NAMALWA (cell line): ENCODE measurements at places on chromosomes 5 and 9.

GRCh38 chr9:12776513-12777055, 1.8 kb downstream of the LURAP1L start:
- DNase-seq, result no peak

- DNase-seq, result no peak
These were observed 191.3 kb upstream of the NREP start for GRCh38 chr5:111948092-111948841.

- DNase-seq, result no peak
These were observed 31.9 kb downstream of the ANKRD33B start for GRCh38 chr5:10595672-10596309.

GRCh38 chr9:136517012-136517743, 28.7 kb downstream of the NOTCH1 start:
- no peak for DNase-seq

GRCh38 chr5:177546258-177546741, 8.1 kb downstream of the FAM193B start:
- DNase-seq, result no peak

GRCh38 chr9:78541868-78542443, 245.0 kb downstream of the PSAT1 start:
- no peak for DNase-seq

GRCh38 chr5:107153283-107153682, 517.5 kb downstream of the EFNA5 start:
- no peak for DNase-seq

GRCh38 chr5:1666221-1666620, 133.4 kb downstream of the MRPL36 start:
- no peak for DNase-seq

DNA sequence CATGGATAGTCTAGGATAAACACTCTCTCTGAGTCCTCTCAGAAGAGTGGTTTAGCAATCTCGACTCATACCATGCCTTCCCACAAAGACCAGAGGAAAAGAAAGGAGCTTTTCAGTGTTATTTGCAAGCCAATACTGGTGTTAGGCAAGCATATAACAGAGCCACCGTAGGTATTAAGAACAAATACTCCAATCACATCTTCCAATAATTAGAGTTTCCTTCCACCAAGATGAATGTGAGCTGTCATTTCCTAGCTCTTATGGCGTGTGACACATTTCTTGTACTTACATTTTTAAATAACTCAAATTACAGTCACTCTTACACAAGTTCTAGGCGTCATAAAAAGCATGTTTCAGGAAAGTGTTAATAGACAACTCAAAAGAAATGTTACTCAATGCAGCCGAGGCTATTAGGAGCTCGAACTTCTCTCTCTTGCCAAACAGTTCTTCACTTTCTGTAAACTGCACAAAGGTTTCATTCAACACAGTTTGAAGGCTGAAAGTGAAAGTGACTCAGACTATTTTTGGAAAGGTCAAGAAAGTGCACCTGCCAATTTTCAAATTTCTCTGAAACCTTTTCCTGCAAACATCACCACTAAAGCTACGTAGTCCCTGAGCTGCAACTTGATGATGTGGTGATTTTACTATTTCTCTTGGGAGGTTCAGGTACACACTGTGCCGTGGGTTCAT, 153.8 kb downstream of the AUH start:
- DNase-seq, result peak; percentile 75

- no peak for DNase-seq
These were observed 19.1 kb downstream of the TNFSF8 start for GRCh38 chr9:114911167-114911821.

- no peak for DNase-seq
These were observed 13.0 kb downstream of the SLC25A25 start for GRCh38 chr9:128081056-128081455.

- DNase-seq, result no peak
These were observed 54.6 kb upstream of the ELL2 start for GRCh38 chr5:96016216-96016615.

GRCh38 chr9:31304576-31304975, 1079.9 kb upstream of the ACO1 start:
- DNase-seq, result no peak

DNA sequence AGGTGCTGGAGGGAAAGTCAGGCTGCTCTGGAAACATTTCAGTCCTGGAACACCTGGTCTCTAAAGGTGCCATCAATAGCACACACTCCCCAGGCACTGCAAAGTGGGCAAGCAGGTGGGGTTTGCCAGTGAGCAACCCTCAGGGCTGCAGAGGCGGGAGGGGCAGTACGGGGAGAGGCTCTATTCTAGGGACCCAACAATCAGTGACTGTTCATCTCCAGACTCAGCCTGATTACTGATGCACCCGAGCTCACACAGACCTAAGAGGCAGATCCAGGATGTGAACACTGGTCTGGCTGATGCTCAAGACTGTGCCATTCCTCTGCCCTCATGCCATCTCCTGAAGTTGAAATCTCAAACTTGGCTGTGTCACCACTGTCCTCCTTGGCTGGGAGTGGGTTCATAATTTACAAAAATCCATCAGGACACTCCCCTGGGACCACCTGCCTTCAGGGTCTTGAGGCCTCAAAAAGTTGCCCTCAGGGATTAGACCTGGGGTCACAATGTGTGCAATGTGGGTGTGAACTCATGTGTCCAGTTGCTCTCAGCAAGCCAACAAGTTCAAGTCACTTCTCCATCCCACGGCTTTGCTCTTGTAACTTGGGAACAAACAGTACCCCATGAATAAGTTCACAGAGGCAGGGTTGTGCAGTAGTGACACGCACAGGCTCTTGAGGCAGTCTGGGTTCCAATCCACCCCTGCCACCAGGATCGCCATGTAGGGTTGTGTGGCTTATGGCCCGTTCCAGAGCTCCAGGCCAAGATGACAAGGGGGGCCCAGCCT, 19.9 kb upstream of the KCNMB1 start:
- no peak for DNase-seq

DNA sequence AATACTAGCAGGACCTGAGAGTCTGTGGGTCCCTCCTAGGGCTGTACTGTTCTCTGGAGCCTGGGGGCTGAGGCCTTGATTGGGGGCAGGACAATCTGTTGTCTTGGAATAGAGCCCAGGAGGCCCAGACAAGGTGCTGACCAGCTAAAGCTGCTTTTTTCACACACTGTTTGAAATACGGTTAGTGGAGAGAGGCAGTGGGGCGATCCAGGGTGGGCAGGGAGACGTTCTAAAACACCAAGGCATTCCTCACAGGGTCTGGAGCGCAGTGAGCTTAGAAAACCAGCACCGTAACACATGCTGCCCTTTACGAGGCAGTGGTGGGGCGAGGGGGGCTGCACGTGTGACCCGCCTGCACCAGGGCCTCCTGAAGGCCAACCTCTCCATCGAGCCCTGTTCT, 55.1 kb downstream of the EHMT1 start:
- DNase-seq, result no peak

GRCh38 chr9:89513837-89514236, 15.9 kb upstream of the SEMA4D start:
- no peak for DNase-seq

DNA sequence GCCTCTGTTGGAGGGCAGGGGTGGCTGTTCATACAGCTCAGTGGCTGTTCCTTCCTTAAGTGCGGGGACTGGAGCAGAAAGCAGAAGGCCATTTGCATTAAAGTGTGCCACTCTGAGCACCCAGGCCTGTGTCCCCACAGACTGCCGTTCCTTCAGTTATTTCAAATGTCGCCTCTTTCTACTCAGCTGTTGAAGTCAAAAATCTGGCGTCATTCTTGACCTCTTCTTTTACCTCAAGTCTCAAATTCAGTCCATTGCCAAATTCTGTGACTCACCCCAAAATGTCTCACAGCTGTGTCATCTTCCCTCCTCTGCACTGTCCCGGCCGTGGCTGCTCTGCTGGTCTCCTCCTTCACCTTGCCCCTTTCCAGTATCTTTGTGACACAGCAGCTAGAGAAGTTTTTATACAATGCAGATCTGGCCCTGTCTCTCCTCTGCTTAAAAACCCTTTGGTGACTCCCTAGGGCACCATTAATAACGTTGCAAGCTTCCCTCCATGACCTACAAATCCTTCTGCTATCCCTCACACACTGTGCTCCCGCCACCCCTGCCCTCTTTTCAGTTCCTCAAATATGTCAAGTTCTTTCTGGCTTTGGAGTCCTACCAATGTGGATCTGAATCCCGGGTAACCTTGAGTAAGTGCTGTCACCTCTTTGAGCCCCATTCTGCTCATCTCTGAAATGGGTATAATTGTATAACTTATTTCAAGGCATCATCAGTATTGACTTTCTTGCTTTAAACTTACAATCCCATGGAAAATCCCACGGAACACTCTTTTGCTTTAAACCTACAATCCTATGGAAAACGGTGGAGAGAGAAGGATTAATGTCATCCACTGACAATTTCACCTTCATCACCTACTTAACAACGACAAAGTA, 98.3 kb upstream of the BOD1 start:
- no peak for DNase-seq

GRCh38 chr5:74186356-74187315, 453.9 kb downstream of the ENC1 start:
- DNase-seq, result no peak

DNA sequence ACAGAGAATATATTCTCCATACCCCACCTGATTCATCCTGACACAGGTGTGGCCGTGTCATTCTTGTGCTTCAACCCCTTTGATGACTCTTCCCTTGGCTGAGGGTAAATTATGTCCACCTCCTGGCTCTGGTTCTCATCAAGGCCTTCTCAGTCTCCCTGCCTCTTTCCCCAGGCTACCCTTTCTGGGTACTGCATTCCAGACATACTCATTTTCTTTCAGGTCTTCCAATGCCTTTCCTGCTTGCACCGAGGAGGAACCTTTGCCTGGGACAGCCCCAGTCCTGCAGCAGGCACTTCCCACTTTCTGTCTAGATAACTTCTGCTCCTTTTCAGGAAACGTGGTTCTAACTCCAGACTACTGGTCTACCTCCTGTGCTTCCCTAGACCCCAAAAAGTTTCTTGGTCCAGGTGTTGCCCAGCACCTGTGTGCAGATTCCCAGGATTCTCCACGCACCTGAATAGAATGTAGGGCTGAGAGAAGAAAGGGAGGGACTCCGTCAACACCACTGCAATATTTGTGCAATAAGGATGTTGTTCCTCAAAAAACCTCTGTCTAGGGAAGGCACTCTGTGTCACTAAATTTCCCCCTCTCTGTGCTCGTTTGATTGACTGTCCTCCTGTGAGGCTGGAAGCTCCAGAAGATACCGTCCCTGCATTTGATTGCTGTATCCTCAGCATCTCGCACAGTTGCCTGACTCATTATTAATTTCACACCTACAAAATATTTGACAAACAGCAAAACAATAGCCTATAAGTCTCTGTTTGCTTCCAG, 255.4 kb upstream of the NFIL3 start:
- no peak for DNase-seq

GRCh38 chr5:19806756-19807155, 181.2 kb downstream of the CDH18 start:
- no peak for DNase-seq
